Cortex of kidney (tissue), 1 donor: ENCODE measurements at places on chromosomes 16 and 17.

DNA sequence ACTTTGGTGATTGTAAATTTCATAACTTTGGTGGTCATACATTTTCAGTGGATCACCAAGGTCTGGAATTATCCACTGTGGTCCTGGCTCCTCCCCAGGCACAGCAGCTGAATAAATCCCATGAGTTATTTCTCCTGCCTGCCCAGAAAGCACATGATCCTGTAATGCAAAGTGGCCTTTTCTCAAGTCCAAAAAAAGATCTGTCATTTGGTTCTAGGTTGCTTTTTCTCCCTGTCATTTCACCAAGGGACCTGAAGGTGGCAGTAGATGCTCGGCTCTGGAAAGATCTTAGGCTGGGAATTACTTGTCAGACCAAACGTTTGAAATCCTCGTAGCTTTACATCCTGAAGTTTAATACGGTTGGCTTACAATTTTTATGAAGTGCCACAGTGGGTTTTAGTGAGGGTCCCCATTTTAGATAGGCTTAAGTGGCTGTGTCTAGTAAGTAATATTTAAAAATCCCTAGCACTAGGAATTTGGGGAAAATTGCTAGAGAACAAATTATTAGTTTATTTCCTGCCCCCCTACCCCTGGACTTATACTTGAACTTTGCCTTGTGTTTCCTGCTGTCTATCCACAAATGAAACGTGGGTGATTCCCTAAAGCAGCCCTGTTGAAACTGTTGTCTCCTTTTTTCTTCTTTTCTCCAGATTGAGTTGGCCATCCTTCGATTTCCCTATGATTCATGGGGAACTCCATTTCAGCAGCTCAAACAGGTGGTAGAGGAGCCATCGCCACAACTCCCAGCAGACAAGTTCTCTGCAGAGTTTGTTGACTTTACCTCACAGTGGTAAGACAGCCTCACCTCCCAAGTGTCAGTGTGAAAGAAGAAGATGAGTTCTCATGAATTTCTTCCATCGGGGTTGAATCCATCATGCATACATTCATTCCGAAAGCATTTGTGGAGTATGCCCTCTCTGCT is 111.7 kb downstream of the MAP2K6 start:
- no peak for DNase-seq

GRCh38 chr17:50785946-50786570 is 18.7 kb upstream of the ANKRD40CL start:
- no peak for DNase-seq

- peak; percentile 67 for DNase-seq
Measured at GRCh38 chr16:80540516-80541305, at the start of gene DYNLRB2. Gene DYNLRB2, plus strand, starts transcription at chr16:80540993. Its CDS starts 84 bp downstream, at chr16:80541077.

GRCh38 chr17:54259476-54259875 is 436.7 kb downstream of the KIF2B start:
- no peak for DNase-seq

- no peak for DNase-seq
Measured at GRCh38 chr17:9401434-9401833, 174.2 kb downstream of the STX8 start.

- no peak for DNase-seq
Measured at GRCh38 chr16:16774389-16774788, 395.4 kb downstream of the NPIPA7 start.

GRCh38 chr17:74186498-74186897 is 17.0 kb upstream of the RPL38 start:
- no peak for DNase-seq

- no peak for DNase-seq
Measured at GRCh38 chr17:8776881-8777280, 18.5 kb upstream of the SPDYE4 start.

GRCh38 chr17:59627770-59628171 is 8.1 kb downstream of the CLTC start:
- no peak for DNase-seq

GRCh38 chr17:76702076-76702475 is 8.7 kb downstream of the MXRA7 start:
- DNase-seq: no peak

- no peak for DNase-seq
Measured at GRCh38 chr16:799948-800833, at the start of gene GNG13. Gene GNG13, minus strand, starts transcription at chr16:800734. Its CDS starts 1,657 bp downstream, at chr16:799077.

- DNase-seq: no peak
Measured at GRCh38 chr16:15672514-15673167, 22.6 kb downstream of the NDE1 start.

DNA sequence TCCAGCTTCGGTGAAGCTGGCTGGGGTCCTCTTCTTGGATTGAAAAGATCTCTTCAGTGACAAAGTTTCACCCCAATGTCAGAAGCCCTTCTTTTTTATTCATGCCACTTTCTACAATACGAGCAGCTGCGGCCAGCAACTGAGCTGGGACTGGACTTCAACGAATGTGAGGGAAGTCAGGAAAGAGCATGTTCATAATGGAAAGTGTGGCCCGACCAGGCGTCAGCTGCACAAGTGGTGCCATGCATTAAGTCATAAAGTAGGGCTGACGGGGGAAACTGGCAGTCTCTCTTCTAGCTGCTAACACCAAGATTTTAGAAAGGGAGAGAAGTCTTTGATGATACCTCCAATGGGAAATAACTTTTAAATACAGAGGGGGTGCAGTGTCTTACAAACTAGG is 192.6 kb downstream of the PARN start:
- no peak for DNase-seq

- DNase-seq: no peak
Measured at GRCh38 chr17:9648521-9649110, 3.3 kb downstream of the USP43 start.

GRCh38 chr17:27326585-27326984 is 32.7 kb downstream of the WSB1 start:
- no peak for DNase-seq

DNA sequence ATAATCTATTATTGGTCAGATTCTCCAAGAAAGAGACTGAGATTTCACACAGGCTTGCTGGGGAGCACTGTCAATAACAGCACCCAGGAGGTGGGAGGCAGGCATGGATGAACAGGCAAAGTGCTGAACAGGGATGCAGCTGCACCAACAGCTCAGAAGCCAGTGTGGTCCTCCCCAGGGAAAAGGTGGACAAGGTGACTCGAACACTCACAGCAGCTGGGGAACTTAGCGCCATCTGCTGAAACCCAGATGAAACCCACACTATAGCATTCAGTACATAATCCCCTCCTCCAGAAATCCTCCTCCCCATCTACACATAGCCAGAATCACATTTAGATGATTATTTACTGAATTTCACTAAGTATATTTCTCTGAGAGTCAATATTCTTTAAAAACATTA is 255.2 kb upstream of the WSB1 start:
- DNase-seq: no peak

GRCh38 chr17:30519166-30519565 is 42.0 kb downstream of the GOSR1 start:
- DNase-seq: no peak

DNA sequence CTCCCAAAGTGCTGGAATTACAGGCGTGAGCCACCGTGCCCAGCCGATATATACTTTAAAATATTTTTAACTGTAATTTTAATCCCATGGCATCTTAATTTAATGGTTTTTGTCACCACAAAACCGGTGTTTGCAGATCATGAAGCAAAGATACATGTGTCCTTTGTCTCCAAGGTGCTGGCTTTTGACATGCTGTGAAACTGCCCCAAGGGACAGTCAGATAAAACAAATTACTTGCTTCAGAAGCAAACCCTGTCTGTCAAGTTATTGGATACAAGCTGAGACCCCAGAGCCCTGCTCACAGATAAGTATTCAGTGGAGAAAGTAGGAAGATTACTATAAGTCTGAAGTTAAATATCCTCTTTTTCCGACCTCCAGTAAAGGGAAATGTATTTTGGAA is 39.8 kb downstream of the ARL4D start:
- DNase-seq: no peak

DNA sequence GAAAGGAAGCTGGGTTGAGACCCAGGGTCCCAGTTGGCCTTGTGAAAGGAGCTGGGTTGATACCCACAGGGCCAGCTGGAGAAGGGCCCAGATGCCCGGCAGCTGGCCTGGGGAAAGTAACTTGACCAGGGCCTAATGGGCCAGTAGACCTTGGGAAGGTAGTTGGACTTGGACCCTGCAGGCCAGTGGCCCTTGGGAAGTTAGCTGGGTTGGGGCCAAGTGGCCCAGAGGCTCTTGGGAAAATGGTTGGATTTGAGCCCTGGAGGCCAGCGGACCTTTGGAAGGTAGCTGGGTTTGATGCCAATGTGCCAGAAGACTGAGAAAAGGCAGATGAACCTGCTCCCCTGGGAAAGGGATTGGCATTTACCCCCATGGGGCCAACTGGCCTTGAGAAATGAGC is 13.4 kb downstream of the CHTF8 start:
- no peak for DNase-seq

DNA sequence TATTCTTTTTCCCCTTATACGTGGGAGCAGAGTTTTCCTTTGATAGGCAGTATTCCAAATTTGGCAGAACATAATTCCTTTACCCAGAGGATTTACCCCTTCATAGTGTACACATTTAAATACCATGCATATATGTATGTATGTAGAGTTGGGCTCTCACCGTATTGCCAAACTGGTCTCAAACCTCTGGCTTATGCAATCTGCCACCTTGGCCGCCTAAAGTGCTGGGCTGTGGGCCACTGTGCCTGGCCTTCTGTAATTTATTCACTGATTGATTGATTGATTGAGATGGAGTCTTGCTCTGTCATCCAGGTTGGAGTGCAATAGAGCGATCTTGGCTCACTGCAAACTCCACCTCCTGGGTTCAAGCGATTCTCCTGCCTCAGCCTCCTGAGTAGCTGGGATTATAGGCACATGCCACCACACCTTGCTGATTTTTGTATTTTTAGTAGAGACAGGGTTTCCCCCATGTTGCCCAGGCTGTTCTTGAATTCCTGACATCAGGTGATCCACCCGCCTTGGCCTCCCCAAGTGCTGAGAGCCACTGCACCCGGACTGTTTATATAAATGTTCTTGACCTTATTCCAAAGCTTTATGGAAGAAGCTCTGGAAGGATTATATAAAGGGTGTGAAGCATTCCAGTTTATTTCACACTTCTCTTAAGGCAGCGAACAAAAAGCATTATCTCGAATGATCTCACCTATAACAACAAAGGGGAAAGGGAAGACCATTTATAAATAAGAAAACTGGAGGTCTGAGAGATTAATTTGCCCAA is 14.9 kb downstream of the GLG1 start:
- no peak for DNase-seq

DNA sequence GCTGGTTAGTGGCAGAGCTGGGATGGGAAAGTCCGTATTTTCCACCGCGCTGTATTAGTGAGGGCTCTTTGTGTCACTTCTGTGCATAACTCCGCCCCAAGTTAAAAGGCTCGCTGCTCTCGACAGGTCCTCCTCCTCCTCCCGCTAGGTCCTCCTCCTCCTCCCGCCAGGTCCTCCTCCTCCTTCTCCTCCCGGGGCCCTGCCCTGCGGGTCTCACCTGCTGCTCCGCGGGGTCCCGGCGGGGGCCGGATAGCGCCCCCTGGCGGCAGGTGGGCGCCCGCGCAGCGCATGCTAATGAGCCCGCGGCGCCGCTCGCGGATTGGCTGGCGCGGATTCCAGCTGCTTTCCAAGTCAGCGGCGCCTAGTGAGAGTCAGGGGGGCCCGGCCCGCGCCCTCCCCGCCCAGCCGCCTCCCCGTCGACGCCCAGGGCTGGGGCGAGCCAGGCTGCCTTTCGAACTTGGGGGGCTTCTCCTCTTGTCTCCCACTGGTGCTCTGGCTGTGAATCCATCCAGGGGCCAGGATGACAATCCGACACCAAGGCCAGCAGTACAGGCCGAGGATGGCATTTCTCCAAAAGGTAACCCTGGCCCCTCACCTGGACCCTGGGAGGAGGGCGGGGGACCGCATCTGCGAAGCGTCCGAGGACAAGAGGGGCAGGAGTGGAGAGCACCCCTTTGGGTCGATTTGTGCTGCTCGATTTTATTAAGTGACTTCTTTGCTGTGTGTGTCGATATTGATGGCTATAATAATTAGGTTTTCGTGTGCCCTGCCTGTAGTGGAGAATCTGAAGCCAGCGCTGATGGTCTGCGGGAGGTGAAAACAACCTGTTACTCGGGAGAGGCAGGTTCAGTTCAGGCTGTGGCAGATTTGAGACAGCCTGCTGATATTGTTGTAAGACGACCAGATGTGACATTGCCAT is at the start of gene RGS9:
RGS9 (plus strand) TSS at position 350 of the 919 bp plus-strand sequence; CDS start at position 521, 171 bp downstream.
- no peak for DNase-seq

- no peak for DNase-seq
Measured at GRCh38 chr17:55090079-55090492, 121.5 kb downstream of the STXBP4 start.

- DNase-seq: no peak
Measured at GRCh38 chr17:5583426-5584382, 605 bp downstream of the NLRP1 start.

- DNase-seq: no peak
Measured at GRCh38 chr17:27345141-27345904, 51.4 kb downstream of the WSB1 start.

- DNase-seq: no peak
Measured at GRCh38 chr16:87790292-87791100, 24.7 kb upstream of the KLHDC4 start.

- DNase-seq: no peak
Measured at GRCh38 chr16:71658771-71659170, 32.8 kb downstream of the MARVELD3 start.

DNA sequence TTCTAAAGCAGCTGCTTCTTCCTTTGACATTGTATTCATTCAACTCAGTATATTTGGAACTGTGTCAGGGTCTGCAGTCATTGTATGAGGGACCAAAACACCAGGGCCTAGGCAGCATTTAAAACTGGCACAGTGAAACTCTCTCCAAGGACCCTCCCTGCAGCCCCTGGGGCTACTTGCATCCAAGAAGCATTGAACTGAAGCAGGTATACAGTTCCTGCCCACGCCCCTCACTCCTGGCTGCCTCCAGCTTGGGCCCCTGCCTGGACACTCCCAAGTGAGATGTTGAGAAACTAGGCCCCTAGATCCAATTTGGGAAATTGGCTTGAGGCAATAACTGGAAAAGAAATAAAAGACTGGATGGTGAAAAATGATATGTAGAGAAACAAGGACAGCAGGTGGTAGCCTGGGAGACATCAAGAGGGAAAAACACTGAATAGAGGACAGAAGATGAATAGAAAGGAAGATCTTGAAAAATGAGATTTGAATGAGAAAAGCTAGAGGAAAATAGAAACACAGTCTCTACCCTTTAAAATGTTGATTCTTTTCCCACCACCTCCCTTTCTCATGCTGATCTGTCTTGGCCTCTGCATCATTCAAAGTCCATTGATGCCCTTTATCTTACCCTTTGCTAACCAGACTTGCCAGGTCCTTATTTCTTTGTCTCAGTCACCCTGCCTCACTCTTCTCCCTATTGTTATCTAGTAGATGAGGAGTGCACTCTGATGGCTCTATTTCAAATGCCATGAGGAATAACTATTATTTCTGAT is 368.8 kb upstream of the CDH8 start:
- DNase-seq: no peak

DNA sequence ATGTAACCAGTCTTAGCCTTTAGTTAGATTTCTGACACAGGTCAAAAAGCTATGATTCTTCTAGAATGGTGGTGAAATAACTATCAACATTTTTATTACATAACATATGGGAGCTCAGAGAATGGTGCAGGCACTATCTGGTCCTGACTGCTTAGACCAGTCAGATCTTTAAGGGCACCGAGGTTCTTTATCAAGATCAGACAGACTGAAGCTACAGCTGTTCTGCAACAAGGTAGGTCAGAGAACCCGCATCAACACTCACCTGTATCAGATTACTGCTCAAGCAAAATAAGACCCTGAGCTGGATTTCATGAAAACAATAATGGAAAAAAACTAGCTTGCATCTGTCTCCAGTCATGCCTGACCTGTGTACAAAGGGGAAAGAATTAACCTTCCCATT is 160.4 kb downstream of the KCNJ2 start:
- DNase-seq: no peak
